ENCODE measurements at places on chromosomes 2 and 18.

DNA sequence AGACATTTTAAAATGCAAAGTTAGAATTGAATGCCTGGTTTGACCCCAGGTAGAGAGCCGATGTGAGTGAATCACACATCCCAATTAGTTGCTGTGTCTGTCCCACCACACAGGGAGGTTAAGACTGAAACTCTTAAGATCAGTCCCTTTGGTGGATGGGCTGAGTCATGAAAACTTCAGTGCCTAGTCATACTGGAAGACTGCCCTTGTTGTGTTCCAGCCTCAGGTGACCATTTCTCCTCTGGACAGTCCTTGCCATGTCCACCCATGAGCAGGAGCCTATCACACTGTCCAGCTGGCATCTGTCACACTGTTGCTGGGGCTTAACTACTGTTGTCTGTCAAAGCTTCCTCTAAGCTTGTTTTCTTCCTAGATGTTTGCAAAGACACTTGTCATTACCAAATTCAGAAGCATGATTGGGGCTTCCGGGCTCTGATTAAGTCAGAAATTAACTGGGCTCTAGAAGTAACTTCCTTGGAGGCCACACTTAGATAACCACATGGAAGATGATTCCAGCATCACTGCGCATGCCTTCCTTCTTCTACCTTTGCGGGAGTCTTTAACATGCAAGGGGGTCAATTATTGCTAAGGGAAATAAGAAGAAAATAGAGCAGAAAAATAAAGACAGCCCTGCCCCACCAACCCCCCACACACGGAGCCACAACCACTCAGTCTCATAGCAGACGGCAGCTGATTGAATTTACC lies 21.3 kb downstream of the CYRIA start:
- no peak for DNase-seq

GRCh38 chr2:236705295-236706105 lies 135.9 kb downstream of the ACKR3 start:
- no peak for DNase-seq

DNA sequence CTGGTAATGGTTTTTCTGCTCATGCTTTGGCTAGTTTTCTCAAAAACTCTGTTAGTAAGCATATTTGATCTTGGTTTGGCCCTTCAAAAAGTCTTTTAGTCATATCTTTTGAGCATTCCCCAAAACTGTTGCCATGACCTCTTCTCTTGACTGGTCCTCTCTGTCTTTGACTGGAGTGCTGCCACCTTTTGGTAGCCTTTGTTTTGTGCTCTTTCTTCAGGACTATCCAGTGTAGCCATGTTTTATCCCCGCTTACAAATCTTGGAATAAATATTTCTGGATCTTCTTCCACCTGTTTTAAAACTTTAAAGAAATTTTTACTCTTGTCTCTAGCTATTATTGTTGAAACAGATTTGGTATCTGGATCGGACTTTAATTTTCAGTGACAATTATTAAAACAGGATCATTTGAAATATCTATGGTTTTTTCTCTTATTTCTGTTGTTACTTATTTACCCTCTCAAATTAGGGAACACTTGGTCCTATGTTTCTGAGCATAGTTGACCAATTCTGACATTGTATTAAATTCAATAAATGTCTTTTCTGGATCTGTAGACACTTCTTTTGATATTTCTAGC lies 965 bp upstream of the ELOA2 start:
- no peak for DNase-seq

GRCh38 chr18:44541159-44541558 lies 139.5 kb upstream of the SETBP1 start:
- no peak for DNase-seq

- DNase-seq: no peak
Observed at GRCh38 chr18:73841661-73842060, 306.0 kb downstream of the FBXO15 start.

DNA sequence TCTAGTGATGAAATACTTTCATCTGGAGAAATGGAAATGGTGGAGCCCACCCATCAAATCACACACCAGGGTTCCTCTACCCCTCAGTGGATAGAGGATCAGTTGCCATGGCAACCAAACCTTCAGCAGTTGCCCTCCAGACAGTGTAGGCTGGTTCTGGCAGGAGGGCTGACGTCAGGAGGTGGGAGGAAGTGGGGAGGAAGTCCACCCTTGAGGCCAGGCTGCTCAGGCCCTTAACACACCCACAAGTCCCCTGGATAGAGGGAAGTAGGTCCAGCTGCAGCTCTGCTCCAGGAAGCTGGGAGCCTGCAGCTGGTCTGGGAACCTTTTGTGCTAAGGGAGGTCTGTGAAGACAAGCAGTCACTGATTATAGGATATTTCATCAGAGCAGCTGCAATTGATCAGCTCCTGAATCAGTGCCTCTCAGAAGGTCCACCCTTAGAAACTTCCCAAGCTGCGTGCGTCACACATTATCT lies 186.6 kb downstream of the MTX2 start:
- DNase-seq: no peak

DNA sequence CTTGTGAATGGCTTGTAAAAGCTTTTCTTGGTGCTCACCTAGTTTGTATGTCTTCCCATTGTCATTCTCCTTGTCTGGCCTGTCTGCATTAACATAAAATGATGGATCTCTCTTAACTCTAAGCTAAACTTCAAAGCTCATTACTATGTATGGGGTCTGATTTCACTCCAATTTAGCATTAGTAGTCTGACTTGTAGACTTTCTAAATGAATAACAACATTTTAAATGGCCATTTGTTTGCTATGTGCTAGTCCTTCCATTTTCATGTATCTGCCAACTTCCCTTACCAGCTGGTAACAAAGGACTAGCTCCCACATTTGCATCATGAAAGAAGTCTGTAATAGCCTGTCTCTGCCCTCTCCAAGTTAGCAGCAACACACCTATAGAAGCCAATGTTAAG lies 324.2 kb upstream of the RGPD4 start:
- DNase-seq: no peak

DNA sequence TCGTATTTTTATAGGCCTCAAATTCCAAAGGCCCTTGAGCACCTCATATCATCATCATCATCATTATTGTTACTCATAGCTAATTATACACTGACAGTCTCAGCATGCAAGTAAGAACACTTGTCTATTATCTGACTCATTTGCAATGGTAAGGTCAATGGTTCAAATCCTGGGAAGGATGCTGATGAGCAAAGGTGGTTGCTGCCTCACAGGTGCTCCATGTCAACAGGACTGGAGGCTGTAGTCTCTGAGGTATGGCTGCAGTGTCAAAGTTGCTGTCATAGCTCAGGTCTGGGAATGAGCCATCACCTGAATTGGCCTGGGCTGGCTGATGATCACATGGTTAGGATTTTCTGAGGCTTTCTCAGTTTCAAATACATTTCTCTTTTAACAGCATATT lies 379.3 kb downstream of the BCL11A start:
- DNase-seq: no peak

GRCh38 chr2:108169982-108170625 lies 69.7 kb upstream of the SULT1C3 start:
- DNase-seq: no peak

GRCh38 chr2:156476850-156477206 lies 40.6 kb downstream of the GPD2 start:
- no peak for DNase-seq

DNA sequence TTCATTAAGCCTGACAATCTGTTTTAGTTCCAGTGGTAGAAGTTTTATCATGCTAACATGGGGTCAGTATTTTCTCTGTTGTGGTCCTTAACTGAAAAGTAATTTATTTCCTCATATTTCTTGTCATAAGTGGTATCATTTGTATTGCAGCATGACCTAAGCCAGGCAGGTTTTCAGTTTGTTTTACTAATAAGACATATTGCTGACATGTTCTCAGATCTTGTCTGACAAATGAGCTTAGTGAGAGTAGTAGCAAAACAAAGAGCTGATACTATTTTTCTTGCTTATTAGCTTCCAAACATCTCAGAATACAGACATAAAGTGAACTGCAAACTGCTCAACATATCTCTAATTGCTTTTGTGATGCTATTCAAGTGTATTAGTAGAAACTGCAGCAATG lies 293.6 kb downstream of the DSEL start:
- DNase-seq: no peak

DNA sequence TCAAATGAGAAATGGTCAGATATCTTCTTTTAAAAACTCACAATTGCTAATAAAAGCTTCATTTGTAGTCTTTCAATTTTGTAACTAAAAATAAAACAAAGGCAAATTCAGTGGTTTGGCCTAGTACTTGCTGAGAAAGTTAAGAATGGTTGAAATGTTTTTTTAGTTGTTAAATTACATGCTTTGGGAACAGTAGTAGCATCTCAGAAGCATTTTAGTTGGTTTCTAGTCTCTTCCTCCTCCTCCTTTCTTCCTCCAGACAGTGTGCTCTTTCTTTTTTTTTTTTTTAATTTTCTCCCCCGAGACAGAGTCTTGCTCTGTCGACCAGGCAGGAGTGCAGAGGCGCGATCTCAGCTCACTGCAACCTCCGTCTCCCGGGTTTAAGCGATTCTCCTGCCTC lies 9.8 kb downstream of the TRAK2 start:
- DNase-seq: no peak

GRCh38 chr2:38716185-38716584 lies 35.0 kb downstream of the SRSF7 start:
- no peak for DNase-seq

- no peak for DNase-seq
Observed at GRCh38 chr2:138391946-138392345, 109.6 kb upstream of the SPOPL start.

- no peak for DNase-seq
Observed at GRCh38 chr2:221006084-221006483, 566.0 kb downstream of the EPHA4 start.

- DNase-seq: no peak
Observed at GRCh38 chr18:5317186-5317585, 21.7 kb upstream of the ZBTB14 start.

DNA sequence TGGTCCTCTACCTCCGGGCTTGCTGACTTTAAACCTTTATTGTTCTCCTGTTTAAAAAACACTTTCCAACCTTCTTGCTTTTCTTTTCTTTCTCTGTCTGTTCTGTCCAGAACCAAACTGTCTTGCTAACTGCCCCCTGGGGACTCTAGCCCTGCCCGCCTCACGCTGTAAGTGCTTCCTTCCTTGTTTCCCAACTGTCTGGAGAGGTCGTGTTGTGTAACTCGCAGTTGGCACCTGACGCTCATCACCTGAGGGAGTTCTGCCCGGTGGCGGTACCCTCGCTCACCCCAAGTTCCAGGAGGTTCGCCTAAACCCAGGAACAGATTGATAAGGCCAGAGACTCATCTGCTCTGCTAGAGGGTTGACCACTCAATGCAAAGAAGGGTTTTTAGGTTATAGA lies 123.4 kb downstream of the MTCL1 start:
- no peak for DNase-seq

GRCh38 chr2:25598911-25599310 lies 74.5 kb downstream of the DTNB start:
- no peak for DNase-seq

GRCh38 chr2:97766567-97766966 lies 53.2 kb downstream of the ZAP70 start:
- no peak for DNase-seq

GRCh38 chr18:8854550-8854949 lies 149.2 kb downstream of the MTCL1 start:
- DNase-seq: no peak

- DNase-seq: no peak
Observed at GRCh38 chr2:128640845-128641360, 322.2 kb upstream of the HS6ST1 start.

GRCh38 chr2:102197389-102198137 lies 10.7 kb downstream of the IL1RL2 start:
- DNase-seq: no peak

Measured in effector CD8-positive, alpha-beta T cell (primary cell).